ENCODE measurements at places on chromosomes 13 and 19.
A peak's percentile ranks its signal among the peaks of the same experiment; 100 is the strongest.

DNA sequence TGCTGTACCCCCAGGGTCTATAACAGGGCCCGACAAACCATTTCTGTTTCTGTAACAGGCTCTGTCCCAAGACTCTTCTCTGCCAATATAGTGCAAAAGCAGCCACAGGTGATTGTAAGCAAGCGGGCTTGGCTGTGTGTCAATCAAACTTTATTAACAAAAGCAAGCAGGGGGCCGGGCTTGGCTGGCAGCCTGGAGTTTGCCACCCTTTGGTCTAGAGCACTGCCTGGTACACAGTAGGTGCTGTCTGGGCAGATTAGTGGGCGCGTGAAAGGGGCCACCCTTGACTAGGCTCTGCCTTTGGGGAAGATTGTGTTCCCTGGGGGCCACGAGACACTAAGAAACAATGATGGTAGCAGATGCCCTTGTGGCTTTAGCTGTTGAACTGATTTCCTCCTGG, 27.4 kb downstream of the CCL25 start:
- no peak for DNase-seq

- DNase-seq: no peak
Observed at GRCh38 chr19:16333001-16333586, 8.5 kb downstream of the KLF2 start.

GRCh38 chr19:48284896-48285295, 15.0 kb downstream of the ZNF114 start:
- no peak for DNase-seq

DNA sequence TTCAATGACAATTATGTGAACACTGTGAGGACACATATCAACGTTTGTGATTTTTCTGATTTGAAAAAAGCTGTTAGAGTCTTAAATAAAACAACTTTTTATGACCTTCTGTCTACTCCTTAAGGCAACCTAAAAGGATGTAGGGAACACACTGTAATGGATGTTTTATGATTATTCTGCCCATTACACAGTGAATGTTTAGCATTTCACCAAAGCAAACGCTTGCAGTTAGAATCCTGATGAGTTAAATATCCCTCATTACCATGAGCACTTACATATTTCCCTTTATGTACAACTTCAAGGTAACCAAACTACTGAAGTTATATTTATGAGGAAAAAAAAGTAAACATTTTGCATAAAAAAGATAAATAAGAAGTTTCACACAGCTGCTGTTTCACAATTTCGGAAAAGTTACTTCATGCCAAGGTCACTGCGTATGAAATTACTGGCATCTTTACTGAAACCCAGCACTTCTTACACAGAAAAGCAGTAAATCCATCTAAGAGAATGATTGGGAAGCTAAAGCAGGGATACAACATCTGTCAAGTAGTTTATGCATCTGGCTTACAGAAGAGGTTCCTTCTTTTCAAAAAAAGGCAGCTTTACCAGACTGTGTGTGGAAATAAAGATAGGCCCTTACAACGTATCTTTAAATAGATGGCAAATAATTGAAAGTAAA, 733.7 kb upstream of the ATXN8OS start:
- DNase-seq: no peak

DNA sequence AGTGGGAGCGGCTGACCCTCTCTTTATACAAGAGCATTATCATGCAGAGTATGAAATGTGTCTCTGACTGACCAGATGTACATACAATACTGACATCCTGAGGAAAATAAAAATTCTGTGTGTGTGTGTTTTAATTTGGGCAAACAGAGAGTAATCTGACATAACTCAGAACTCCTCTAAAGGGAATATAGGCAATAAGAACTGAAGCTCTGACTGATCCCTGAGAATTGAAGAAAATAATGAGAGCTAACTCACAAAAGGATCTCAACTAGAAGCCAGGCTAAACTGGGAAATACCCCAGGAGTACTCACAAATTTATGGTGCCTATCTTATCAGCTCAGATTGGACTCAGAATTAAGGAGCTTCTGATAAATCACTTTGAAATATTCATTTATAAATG, 539.9 kb downstream of the OLFM4 start:
- DNase-seq: no peak

DNA sequence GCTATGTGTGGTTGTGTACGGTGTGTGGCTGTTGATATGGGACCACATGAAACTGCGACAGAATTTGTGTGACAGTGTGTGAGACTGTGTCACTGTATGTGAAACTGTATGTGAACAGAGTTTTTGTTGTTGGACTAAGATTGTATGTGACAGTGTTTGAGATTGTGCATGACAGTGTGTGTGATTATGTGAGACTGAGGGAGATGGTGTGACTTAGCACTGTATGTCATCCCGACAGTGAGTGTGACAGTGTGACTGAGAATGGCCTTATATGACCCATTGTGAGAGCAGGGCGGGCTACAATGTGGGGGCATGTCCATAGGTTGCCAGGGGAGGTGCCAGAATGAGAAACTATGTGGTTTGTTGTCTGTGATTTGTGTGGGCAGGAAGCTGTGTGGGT, 930 bp downstream of the ZNF583 start:
- DNase-seq: no peak

- DNase-seq: no peak
Observed at GRCh38 chr19:48216933-48217332, 38.8 kb downstream of the CARD8 start.

DNA sequence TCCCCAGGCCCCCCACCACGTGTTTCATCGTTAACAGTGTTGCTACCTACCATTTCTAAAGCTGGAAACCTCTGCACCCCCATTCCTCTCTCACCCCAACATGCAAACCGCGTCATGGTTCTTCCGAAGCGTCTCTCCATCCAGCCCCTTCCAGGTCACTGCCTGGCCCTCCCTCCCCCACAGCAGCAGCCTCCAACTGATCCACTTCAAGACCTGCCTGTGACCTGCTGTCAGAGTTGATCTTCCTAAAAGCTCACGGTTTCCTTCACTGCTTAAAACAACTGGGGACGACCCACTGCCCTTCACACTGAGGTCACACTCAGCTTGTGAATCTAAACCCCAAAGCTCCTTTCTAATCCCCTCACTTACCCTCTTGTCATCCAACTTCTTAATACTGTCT, 47.7 kb downstream of the STK24 start:
- no peak for DNase-seq

- no peak for DNase-seq
Observed at GRCh38 chr13:98466634-98467236, 110.2 kb downstream of the STK24 start.

DNA sequence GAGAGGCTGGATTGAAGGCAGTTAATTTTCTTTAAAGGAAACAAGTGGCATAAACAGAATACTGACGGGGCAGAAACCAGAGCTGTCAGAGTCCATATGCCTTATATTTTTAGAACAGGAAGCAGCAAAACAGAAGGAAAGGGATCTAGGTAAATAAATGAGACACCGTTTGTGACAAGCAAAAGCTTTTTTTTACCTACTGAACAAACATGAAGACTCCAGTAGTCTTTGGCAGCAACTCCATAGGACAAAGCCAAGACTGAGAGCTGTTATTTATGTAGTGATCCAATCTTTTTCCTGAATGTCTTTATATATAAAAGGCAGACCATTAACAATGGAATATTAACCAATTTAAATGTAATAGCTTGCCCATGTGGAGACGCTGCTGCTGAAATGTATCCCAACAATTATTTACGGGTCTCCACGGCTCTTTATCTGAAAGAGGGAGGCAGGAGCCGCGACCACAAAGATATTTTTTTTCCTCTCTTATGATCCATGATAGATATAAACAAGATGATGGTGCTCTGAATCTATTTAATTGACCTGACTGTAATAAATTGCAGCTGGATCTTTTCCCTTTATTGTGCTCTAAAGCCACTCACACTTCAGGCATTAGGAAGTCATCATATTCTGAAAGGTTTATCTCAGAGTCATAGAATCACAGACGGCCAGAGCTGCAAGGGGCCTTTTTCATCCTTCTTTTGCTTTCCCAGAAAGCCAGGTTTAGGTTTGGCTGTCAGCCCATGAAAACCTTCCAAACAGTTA, 687.8 kb downstream of the EFNB2 start:
- DNase-seq: no peak

- no peak for DNase-seq
Observed at GRCh38 chr13:111209613-111210012, 94.5 kb downstream of the ARHGEF7 start.

- DNase-seq: peak; percentile 86
Observed at GRCh38 chr13:51552027-51552426, 32.2 kb upstream of the WDFY2 start.

GRCh38 chr19:12543855-12544254, 7.4 kb downstream of the ZNF564 start:
- peak; percentile 72 for DNase-seq

DNA sequence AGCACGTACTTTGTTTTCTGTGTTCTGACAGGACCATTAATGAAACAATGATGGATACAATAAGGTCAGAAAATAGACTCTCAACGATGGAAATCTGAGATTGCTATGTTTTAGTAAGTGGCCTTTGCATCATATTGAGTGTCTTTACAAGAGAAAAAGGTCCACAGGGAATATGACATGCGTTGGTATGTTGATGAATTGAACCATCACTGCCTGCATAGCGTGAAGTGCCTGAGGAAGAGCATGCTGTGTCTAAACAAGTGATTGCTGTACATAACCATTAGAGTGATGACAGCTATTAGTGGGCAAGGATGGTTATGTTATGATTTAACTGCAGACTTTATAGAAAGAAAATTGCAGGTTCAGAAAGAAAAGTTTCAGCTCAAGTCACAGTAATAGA, 623.2 kb downstream of the SLITRK5 start:
- no peak for DNase-seq

DNA sequence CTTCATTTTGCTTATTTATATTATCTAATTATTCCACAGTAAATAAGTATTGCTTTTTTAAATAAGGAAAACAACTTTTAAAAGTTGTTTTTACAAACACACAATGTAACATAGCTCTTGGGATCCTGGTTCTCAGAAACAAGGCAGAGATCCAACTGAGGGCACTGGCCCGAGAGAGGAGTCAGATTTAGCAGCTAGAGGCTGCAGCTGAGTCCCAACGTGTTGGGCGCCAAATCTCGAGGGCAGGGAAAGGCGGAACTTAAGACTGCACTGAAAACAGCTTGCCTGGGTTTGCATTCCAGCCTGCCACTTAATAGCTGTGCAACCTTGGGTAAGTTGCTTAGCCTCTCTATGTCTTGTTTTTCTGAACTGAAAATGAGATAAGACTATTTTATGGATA, 16.4 kb upstream of the WASF3 start:
- DNase-seq: no peak

DNA sequence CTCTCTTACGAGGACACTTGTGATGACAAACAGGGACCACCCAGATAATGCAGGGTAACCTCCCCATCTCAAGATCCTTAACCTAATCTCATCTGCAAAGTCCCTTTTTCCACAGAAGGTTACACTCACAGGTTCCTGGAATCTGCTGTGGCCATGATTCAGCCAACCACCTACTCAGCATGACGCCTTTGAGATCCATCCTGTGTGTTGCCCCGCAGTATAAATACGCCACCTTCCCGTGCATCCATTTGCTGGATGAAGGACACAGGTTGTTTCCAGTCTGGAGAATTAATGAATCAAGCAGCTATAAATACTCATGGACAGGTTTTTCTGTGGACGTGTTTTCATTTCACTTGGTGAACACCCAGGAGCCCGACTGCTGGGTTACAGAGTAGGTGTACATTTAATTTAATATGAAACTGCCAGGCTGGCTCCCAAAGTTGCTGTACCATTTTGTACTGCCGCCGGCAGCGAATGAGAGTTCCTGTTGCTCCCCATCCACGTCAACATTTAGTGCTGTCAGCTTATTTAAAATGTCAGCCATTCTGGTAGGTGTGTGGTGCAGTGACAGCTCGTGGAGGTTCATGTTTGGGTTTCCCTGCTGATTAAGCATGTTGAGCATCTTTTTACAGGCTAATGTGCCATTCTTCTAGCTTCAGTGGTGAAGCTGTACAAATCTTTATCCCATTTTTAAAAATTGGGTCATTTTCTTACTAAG, 40.2 kb downstream of the ELL start:
- peak; percentile 29 for DNase-seq

GRCh38 chr19:55647732-55648584, at the start of gene CCDC106:
Gene CCDC106 (plus strand): TSS chr19:55648212. CDS start chr19:55649047, 835 bp downstream.
- DNase-seq: peak; percentile 38

DNA sequence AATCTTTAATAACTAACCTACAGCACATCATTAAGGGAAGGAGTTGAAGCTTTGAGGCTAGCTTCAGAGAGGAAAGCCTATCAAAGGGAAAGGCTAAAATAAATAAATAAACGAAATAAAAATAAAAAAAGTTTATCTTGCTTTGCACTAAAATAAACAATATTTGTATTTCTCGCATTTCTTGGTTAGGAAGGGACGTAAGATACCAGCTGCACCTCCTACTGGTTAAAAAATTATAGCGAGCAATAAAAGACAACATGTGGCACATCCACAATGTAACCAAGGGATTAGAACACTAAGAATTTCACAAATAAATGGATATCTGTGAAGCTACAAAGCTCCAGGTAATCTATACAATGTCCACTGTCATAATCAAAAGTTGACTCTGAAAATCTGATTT, 194.5 kb downstream of the DACH1 start:
- peak; percentile 15 for DNase-seq
